ENCODE measurements at places on chromosomes 2 and 18.

- no peak for DNase-seq
These were observed 310.0 kb upstream of the UBE2E3 start for GRCh38 chr2:180670302-180671003.

DNA sequence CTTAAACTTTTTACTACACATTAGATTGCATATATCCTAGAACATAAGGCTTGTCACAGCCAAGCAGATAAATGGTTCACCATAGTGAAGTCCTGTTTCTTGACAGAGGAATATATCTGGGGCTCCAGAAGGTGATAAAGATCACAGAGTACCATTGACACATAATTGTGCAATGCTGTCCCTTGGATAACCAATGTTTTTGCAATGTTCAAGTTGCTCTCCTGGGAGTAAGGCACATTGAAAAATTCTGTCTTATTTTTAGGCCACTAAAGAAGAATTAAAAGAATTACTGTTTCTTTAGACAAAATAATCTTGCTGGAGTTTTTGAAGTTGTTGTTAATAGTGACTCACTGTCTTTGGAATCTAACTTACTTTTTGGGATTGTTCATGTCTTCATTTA, 1132.8 kb downstream of the LRP1B start:
- DNase-seq = no peak

- no peak for DNase-seq
These were observed 495 bp downstream of the TMEM169 start for GRCh38 chr2:216082117-216082711.

- no peak for DNase-seq
These were observed 366.9 kb downstream of the NYAP2 start for GRCh38 chr2:225766431-225766830.

DNA sequence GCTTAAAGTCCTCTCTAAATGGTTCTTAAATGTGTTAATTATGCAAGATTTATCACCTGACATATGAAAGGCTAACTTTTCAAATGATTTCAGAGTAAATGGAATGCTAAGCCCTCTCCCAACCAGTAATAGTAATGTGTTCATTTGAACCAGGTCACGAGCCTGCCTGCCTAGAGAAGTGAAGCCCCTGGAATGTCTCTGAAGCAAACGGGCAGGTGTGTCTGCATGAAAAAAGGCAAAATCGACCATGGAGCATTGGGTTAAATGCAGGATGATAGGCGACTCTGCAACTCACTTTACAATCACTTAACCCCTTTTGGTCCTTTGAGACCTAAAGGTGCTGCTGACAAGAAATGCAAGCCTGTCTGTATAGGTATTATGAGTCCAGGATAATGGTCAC, 798.4 kb upstream of the ACVR2A start:
- no peak for DNase-seq

GRCh38 chr18:50203801-50204604, 9.1 kb upstream of the MYO5B start:
- peak; percentile 31 for DNase-seq

DNA sequence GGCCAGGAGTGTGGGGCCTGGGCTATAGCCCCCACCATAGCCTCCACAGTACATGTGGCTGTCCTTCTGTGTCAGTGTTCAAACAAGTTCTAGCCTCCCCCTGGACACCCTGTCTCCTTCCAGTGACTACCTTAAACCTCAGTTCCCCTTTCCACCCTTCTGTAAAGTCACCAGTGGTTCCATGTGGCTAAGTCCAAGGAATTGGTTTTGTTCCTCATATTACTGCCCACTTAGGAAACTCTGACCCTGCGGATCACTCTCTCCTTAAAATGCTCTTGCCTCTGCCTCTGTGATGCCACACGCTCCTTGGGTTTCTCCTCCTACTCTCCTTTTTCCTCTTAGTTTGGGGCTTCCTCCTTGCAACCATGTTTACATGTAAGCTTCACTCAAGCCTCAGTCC, 27.8 kb upstream of the REL start:
- DNase-seq = no peak

- peak; percentile 52 for DNase-seq
These were observed 142.0 kb downstream of the TSN start for GRCh38 chr2:121897335-121897970.

DNA sequence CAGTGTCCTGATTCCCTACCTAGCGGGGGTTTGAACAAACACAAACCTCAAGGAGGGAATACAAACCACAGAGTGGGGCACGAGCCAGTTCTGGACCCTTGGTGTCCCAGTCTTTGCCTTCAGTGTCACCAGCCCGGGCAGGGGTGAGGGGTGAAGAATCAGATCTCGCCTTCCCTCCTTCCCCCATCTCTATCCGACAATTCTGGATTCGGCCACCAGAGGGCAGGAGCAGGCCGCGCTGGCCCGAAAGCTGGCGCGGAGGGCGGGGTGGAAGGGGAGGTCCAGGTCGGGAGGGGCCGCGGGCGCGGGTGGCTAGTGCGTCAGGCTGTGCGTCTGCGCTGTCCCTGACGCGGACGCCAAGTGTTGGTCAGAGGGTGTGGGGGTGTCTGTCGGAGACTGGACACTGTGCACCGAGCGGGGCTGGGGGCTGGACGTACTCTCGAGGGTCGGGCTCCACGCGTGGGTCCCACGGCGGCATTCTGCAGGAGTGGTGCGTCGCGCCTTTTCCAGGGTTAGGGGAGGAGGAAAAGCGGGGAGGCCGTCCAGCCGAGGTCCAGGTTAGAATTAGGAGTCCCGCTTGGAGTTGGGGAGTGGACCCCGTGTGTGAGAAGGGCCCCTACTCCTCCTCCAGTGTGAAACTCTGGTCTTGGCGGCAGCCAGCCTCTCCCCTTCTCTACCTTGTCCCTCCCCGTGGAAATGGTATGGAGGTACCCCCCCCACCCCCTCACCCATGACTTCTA, 2.9 kb upstream of the CRYBA2 start:
- DNase-seq = peak; percentile 66

DNA sequence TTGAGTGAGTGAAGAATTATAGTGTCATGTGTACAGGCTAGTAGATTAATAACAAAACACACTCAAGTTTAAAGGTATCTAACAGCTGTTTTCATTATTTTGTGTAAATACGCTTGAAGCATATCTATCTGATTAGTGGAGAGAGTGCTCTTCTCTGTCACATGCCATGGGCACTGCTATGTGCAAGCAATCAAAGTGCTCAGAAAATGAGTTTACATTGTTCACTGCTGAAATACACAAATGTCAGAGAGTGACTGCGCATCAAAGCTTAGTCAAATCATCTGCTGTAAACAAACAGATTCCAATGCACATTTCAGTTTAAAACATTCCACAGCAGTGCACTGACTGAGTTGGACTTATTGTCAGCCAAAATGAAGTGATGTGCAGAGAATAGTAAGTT, 423.4 kb downstream of the ZEB2 start:
- no peak for DNase-seq

GRCh38 chr18:79905389-79905911, 46.0 kb downstream of the SLC66A2 start:
- DNase-seq = no peak

- DNase-seq = no peak
These were observed 25.9 kb upstream of the GPR17 start for GRCh38 chr2:127619877-127620705.

DNA sequence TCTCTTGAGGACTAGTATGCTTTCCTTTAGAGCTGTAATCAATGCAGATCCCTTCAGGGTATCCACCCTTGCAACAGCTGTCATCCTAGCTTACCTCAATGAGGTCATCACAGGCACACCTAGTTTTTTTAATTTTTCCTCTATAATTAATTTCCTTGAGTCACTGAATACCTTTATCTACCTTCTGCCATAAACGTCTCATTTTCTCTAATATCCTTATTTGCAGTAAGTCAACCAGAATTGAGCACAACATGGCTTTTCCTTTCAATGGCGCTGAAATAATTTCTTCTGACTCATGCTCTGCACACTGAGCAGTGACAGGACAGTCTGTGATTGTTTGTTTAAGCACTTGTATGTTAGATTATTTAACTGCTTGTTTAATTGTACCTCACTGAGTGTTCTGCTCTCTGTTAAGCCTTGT, 49.4 kb downstream of the ETAA1 start:
- DNase-seq = no peak

- DNase-seq = no peak
These were observed 131.2 kb upstream of the CYP1B1 start for GRCh38 chr2:38207168-38207567.

DNA sequence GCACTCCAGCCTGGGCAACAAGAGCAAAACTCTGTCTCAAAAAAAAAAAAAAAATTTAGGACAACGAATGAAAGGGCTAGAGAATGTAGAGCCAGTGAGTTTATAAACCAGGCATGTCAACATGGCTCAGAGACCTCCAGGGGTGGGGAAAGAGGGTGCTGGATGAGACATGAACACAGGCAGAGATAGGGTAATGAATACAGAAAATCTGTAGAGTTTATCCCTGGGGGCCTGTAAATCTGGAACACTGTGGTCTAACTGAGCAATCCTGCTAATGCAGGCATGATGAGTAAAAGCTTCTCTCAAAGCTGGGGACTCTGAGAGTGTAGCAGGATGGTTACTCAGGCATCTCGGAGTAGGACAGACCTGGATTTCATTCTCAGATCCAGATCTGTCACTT, 59.2 kb upstream of the IGFBP2 start:
- DNase-seq = no peak

DNA sequence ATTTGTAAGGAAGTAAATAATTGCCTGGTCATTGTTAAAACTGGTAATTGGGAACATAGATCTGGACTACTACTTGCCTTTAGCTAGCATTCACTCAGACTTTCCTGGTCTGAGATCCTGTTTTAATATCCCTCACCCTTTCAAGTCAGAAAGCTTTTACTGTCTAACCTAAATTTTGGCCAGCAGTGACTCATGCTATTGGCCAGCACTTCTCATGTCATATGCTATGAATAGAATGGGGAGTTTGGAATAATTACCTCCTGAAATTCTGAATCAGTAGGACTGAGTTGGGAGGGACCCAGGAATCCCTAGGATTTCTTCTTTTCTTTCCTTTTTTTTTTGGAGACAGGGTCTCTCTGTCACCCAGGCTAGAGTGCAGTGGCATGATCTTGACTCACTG, 19.3 kb downstream of the STK36 start:
- no peak for DNase-seq

- DNase-seq = no peak
These were observed 13.9 kb downstream of the ARPC2 start for GRCh38 chr2:218230882-218231281.

- DNase-seq = no peak
These were observed 117.8 kb downstream of the ATL2 start for GRCh38 chr2:38259311-38259710.

DNA sequence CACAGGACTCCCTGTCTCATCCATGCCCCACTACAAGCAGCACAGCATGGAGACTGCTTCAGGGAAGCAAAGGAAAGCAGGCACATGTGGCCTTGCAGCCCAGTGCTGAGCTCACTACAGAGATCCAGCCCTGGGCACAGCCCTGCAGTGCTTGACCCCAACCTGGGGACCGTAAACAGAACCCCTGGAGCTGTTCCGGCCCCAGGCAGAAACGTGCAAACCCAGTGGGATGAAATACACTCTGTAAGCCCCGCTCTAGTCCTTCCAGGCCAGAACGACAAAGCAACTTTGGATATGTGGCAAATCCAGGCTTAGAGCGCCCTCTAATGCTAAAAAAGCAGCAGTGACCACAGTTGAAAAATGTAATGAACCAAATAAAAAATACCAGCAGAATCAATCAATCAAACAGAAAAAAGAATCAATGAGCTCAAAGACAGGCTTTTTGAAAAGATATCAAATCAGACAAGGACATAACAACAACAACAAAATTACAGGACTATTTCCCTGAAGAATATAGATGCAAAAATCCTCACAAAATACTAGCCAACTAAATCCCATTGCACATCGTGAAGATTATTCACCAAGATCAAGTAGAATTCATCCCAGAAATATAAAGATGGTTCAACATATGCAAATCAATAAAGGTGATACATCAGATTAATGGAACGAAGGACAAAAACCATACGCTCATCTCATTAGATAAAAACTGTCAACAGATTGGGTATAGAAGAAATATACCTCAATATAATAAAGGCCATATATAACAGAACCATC, 45.6 kb downstream of the ZNF519 start:
- peak; percentile 44 for DNase-seq

DNA sequence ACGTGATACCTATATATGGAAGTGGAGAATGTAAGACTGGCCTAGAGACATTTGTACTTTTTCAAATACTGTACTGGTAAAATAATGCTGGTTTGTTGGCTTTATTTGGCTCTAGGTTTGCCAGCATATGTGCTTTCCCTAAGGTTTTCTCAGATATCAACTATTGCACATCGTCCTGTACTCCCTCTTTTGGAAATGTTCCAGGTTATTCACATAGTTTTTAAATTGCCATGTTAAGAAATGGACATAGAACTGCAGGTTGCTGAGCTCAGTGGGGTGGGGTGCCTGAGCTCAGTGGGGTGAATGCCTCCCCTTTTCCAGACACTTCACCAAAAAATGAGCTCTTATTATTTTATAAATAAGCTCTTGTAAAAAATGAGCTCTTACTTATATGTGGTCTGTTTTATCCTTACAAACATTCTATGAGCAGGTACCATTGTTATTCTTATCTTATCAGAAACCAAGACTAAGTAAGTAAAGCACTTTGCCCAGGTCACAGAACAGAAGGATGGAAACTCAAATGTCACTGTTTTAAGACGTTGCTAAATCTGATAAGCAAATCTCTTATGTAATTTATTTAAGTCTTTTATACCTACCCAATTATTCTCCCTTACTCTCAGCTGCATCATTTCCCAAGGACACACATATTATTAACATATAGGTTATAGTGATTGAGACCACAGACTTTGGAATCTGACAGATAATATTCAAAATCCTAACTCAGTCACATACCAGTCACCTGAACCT, 99.0 kb downstream of the CPS1 start:
- DNase-seq = no peak

GRCh38 chr2:2187196-2187595, 143.9 kb downstream of the MYT1L start:
- no peak for DNase-seq

GRCh38 chr18:38497266-38497665, 931.7 kb upstream of the CELF4 start:
- DNase-seq = no peak

GRCh38 chr2:240780023-240780700, 39.9 kb downstream of the KIF1A start:
- no peak for DNase-seq

- DNase-seq = no peak
These were observed 26.1 kb upstream of the SETBP1 start for GRCh38 chr18:44654573-44654972.

- no peak for DNase-seq
These were observed 427 bp downstream of the RBKS start for GRCh38 chr2:27889774-27890145.

DNA sequence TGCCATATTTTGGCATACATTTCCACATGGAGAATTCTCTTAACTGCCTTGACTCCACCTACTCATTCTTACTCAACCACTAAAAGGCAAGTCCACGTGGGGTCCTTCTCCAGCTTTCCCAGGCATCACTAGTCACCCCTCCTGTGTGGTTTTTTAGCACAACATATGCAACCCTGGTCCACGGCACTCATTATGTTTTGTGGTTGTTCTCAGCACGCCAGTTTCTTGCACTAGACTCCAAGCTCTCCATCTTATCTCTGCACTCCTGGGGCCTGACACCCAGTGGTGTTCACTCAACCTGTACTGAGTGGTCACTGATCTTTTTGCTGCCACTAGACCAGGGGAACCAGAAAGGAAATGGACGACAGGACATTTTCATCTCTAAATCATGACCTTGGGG, 18.0 kb downstream of the MARCHF4 start:
- DNase-seq = no peak
